ENCODE measurements at places on chromosomes 16 and 17.

GRCh38 chr16:12341423-12341822 is 364.9 kb downstream of the SNX29 start:
- no peak for DNase-seq

DNA sequence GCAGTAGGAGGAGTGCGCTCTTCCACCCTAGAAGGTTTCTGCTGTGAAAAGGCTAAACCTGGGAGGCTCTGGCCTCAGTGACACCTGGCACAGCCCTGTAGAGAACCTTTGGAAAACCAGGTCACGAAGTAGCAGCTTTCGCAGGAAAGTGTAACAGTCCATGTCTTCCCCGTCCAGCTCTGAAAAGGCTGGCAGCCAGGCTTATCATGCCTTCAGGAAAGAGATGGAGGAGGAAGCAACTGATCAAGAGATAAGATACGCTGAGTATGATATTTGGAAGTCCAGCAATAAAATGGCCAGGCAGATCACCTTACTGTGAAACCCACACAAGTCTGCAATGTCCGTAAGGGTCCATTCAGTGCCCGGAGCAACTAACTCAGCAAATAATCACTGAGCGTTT is 22.3 kb downstream of the TUBD1 start:
- DNase-seq, result no peak

GRCh38 chr17:45960311-45960710 is 38.7 kb upstream of the STH start:
- DNase-seq, result no peak

GRCh38 chr17:78132767-78133178 is 2.2 kb downstream of the TMC8 start:
- no peak for DNase-seq

GRCh38 chr16:51150165-51150887 is 744 bp downstream of the SALL1 start:
- DNase-seq, result no peak

DNA sequence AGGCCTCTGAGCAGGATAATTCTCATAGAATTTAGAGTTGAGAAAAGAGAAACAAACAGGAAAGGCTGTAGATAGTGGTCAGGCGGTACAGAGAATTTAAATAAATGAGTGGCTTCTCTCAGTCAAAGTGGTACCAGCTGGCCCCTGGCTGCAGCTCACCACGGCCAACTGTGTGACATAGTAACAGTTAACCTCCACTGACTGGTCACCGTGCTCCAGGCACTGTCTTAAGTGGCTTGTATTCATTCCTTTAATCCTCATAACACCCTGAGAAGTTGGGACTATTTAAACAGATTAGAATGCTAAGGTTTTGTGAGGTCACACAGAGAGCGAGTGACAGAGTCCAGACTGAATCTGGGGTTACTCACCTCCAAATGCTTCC is 108.9 kb downstream of the GNAO1 start:
- no peak for DNase-seq

GRCh38 chr17:45834471-45835396 is 9.9 kb upstream of the SPPL2C start:
- DNase-seq, result no peak

DNA sequence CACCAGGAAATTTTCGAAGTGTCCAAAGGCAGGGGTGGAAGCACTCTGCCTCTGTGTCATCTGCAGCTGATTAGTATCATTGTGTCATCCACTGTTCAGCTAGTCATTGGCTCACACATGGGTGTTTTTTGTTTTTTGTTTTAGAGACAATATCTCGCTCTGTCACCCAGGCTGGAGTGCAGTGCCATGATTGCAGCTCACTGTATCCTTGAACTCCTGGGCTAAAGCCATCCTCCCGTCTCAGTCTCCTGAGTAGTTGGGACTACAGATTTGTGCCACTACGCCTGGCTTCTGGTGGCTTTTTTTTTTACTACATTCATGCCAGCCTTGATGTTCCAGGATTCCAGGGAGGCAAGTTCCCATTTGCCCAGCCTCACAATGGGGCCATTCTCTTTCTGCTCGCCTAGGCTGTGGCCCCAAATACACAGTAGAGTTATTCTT is 32.5 kb upstream of the MYO18A start:
- no peak for DNase-seq

GRCh38 chr17:43431714-43432523 is 33.1 kb downstream of the ARL4D start:
- no peak for DNase-seq

- no peak for DNase-seq
Measured at GRCh38 chr17:48642059-48642842, 16.1 kb upstream of the HOXB9 start.

DNA sequence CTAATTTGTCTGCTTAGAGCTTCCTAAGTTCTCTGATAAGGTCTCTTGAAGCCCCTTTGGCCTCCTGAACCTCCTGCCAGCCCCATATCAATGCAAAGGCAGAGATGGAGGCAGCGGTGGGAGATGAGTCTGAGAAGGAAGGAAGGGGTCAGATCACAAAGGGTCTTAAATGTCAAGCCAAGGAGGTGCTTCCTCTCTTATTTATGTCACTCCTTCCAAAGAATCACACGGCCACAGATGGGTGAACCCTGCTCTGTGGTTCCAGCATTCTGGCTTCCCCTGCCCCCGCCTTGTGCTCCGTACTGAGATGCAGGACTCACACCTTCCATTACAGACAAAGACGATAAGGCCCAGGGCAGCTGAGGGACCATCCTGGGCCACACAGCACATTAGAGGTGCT is 96.3 kb downstream of the GSG1L start:
- DNase-seq, result no peak

DNA sequence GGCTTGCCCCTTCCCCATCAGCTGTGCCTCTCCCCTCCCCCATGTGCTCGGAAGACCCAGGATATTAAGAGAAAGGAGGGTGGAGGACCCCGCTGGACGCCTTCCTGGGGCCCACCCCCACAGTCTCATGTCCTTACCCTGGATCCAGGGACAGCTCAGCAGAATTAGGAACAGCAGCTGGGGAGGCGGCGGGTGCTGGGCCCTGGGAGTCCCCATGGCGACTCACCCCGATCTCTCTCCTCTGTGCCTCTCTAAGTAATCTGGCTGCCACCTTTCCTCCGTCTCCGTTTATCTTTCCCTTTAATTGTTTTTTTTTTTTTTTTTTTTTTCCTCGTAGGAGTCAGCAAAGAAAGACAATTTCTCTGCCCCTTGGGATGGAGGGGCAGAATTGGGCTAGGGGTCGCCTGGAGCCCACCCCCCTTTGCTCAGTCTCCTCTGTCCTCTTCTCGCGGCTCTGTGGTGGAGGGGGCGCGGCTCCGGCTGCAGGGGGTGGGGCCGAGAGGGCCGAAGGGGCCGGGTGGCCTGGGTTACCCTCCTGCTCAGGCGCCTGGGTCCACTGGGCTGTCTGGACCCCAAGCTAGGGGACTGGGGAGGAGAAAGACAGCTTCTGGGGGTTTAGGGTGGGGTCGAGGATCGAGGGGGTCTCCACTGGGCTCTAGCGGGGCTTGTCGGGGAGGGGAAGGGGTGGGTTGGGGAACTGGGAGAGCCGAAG is 390 bp downstream of the SEZ6L2 start:
- DNase-seq, result no peak

DNA sequence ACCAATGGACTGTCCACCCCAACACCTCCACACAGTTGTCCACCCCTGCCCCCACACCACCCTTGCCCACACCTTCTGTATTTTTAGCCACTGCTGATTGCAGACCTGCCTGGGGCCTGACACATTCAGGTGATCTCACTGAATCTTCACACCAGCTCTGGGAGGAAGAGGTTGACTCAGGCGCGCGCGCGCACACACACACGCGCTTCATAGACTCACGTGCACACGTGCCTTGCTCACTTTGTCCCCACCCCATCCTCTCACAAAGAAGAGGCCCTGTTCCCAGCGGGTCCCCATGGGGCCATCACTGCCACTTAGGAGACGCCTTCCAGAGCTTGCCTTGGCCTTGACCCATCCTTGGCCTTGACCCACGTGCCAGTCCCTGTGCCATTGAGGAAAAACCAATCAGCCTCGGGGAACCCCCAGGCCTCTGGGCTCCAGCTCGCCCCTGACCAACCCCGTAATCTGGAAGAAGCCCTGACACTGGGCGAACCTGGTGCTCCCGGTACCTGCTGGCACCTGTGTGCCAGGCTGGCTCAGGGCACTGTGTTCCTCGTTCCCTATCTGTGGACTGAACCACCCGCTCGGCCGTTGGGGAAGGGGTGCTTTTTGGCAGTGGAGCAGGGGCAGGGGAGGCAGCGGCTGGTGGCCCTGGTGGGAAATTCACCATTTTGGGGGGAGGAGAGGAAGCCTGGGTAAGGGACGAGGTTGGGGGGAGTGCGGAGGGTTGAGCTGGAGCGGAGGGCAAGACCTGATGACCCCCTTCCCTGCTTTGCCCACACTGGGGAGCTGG is 3.2 kb downstream of the NLGN2 start:
- no peak for DNase-seq

- no peak for DNase-seq
Measured at GRCh38 chr17:238071-238963, 56.9 kb upstream of the DOC2B start.

GRCh38 chr16:12661656-12662172 is 142.0 kb downstream of the CPPED1 start:
- DNase-seq, result no peak

DNA sequence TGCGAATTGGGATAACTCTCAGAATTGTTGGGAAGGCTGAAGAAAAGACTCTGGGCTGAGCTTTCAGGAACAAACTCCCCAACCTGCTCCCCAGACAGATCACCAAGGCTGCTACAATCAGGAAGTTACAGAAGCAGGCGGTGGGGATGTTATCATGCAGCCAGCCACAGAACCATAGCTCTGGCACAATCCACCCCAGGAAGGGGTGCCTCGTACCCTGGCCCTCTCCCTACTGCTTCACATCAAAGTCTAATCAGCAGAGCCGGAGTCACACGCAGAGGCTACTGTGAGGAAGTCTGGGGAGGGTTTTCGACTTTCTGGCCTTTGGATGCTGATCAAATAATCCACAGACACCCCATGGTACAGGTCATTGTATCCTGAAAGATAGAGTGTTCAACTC is 86.8 kb downstream of the NTN1 start:
- DNase-seq, result no peak

GRCh38 chr16:81807767-81808358 is 28.8 kb downstream of the PLCG2 start:
- no peak for DNase-seq

DNA sequence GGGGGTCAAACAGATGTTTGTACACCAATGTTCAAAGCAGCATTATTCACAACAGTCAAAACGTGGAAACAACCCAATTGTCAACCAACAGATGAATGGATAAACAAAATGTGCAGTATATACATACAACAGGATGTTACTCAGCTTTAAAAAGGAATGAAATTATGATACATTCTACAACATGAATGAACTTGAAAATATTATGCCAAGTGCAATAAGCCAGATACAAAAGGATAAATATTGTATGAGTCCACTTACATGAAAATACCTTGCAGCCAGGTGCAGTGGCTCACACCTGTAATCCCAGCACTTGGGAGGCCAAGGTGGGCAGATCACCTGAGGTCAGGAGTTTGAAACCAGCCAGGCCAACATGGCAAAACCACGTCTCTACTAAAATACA is 39.9 kb downstream of the UBE2G1 start:
- DNase-seq, result peak; percentile 90

DNA sequence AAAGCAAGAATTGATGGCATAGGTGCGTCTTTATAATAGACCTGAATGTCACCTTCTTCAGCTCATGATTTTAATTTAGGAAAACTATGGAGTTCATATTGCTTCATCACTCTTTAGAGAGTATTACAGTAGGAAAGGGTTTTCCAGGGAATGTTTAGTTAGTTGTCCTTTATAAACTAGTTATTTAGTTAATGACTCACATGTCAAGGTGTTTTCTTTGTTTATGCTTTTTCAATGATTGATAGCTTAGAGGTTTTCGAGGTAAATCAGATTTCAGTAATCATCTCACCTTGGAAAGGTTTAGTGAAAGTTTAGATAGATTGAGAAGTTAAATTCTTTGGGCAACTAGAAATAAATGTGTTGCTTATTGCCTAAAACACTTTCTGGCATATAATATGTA is 9.8 kb downstream of the WSB1 start:
- no peak for DNase-seq

- no peak for DNase-seq
Measured at GRCh38 chr17:47603830-47604597, 45.7 kb upstream of the KPNB1 start.

GRCh38 chr16:20137194-20137593 is 63.5 kb upstream of the GPR139 start:
- peak; percentile 4 for DNase-seq

- DNase-seq, result no peak
Measured at GRCh38 chr16:75096656-75097055, 19.9 kb downstream of the LDHD start.

DNA sequence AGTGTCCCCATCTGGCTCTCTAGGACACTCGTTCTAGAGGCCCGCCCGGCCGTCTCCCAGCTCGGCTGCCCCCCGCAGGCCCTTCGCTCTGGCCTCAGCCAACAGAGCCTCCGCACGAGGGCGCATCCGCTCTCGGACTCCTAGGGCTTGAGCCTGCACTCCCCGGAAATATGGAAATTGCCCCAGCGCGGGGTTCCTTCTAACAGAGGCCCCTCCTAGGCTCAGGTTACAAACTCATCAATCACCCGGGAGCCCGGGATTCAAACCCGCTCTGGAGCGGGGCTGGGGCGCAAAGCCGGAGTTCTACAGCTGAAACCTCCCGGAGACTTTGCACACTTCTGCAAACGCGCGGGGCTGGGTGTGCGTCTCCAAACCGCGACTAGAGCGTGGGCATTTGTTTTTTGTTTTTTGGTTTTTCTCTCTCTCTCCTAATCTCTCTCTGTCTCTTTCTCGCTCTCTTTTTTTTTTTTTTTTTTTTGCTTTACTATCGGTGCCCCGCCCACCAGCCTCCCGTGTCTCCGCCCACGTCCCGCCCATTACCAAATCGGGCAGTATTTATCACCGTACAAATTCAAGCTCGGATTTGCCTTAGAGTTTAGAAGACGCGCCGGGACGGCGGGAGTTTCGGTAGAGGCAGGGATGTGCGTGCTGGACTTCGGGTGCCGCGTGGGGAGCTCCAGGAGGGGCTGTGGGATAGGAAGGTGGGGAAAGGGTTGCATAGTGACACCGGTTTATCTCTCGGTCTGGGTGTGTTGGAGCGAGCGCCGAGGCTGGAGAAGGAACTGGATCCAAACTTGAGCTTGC is 2.4 kb upstream of the FOXL1 start:
- DNase-seq, result peak; percentile 92

DNA sequence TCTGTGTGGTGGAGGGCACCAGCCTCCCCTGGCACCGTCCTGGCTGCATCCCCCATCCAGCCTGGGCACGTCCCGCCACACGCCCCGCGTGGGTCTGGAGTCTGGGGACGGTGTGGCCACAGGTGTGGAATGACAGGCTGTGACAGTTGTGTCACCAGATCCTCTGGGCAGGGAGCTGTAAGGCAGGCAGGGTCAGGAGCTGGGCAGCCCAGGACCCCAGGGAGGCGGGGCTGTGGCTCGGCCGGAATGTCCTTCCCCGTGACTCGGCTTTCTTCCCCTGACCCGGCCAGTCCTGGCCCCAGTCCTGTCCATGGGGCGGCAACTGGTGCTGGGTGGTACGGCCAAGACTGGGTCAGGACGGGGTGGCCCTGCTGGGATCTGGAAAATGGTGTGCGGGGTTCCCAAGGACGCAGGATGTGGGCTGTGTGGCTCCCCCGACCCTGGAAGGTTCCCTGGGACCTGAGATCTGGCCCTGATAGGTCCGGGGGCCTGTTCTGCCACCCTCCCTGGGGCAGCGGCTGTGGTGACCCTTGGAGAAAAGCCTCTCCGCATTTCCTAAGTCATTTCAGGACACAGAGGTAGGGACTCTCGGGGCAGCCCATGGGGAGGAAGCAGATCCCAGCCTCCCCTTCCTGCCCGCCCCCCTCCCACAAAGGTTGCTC is 3.3 kb upstream of the SLC16A3 start:
- DNase-seq, result no peak

All from foreskin keratinocyte (primary cell).